ENCODE measurements at places on chromosomes 1 and 21.

DNA sequence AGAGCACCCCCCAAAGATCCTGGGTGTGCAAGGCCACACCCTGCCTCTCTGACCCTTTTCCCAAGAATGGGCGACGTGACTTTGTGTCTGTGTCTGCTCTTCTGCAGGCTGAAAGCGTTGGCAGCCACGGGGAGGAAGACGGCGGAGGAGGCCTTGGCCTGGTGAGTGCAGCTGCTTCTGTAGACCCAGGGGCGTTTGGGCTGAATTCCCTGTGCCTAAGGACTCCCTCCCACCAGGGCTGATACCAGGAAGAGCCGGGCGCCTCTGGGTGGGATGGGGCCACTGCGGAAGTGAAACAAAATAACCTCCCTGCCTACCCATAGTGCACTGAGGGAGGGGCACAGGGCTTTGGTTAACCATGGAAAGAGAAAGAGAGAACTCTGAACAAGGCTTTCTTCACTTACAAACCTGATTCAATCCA is 2.5 kb downstream of the UBASH3A start:
- DNase-seq: no peak

- DNase-seq: no peak
Observed at GRCh38 chr1:100631015-100631551, 88.5 kb upstream of the VCAM1 start.

GRCh38 chr1:201426479-201427310 is 5.2 kb upstream of the TNNI1 start:
- DNase-seq: no peak

DNA sequence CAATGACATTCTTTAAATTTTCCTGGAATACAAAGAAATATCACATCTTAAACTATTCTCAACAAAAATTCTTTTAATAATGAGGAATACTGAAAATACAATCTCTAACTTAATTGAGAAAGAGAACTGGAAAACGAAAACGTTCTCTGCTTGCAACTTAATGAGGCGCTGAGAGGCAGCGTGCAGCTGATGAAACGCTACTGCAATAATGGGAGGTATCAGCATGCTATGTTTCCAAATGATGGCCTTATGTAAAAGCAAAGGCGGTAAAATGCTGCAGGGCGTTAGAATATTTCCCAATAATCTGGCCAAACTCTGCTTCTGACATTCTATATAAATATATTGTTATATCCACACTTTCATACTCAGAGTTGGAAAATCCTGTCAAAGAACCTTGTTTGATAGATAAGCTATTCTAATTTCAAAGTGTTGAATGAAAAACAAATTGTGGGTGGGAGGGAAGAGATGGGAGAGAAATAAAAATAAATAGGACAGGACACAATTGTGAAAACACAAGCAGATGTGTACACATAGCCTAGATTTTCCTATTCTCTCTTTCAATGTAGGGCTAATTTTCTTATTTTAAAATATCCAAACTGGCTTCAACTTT is 70.9 kb downstream of the APP start:
- DNase-seq: no peak

- DNase-seq: no peak
Observed at GRCh38 chr1:229863651-229864545, 203.1 kb upstream of the GALNT2 start.

GRCh38 chr21:44889625-44890337 is 16.3 kb upstream of the PTTG1IP start:
- no peak for DNase-seq

- no peak for DNase-seq
Observed at GRCh38 chr1:16012590-16013219, 5.1 kb downstream of the HSPB7 start.

DNA sequence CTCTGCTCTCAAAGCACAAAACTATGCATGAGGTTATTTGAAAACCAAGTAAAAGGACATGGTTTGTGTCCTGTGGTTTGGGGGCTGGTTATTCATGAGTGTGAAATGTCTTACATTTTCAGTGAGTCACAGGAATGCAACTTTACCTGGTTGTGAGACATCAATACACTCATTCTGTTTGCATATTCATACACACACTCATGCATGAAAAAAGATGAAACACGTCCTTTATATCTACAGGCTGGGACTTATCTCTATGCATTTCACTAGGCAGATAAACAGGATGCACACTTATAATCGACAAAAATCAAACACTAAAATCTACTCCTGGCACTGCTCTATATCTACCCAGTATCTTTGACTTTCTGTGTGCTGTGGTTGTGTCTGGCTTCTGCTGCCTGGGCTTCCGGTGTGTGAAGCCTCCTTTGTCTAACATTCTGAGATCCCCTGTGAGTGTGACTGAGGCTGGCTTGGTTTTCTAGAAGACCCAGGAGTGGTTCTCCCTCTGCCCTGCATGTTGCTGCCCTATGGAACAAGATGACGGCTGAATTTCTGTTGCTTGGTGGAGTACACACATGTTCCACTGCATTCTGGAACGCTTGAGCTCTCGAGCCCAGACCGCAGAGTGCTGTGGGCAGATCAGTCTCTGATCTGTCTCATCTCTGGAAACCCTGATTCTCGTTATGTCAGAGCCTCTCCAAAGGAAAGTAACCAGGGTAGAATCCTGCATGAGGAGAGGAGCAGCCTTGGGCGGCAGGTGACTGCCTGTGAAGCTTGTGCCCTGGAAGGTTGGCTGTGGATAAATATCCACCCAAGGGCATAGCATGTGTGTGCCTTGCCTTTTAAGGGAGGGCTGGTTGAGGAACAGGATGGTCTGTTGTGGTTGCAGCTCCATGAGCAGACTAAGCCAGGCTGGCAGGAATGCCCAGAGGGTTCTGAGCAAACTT is 19.7 kb upstream of the FASLG start:
- peak; percentile 58 for DNase-seq

- no peak for DNase-seq
Observed at GRCh38 chr1:181133441-181133951, 45.0 kb downstream of the IER5 start.

DNA sequence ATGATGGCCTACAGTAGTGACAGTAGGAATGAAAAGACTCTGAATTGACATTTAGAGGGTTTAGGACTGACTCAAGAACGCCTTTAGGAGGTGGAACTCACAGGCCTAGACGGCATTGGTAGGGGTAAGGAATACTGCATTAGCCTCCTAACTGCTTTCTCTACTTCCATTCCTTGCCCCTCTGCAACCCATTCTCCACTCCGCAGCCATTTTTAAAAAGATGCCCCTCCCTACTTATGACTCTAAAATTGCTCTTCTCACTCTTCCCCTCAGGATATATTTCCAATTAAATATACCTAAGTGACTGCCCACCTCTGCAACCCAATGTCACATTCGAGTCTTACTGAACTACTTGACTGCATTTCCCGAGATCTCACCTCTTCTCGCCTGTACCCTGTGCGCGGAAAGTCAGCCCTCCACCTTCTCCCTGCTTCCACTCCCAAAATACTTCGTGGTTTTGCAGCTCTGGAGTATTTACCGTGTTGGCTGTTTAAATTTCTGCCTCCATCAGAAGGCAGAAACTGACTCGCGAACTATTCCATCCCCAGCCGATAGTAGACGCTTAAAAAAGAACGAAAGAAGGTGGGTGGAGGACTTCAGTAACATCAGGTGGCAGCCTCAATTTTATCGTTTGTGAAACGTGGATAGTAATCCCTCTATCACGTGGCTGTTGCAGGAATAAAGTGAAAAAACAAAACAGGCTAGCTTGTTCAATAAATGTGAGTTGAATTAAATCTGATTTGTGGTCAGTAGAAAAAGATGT is 1.1 kb upstream of the YBX1 start:
- DNase-seq: no peak

DNA sequence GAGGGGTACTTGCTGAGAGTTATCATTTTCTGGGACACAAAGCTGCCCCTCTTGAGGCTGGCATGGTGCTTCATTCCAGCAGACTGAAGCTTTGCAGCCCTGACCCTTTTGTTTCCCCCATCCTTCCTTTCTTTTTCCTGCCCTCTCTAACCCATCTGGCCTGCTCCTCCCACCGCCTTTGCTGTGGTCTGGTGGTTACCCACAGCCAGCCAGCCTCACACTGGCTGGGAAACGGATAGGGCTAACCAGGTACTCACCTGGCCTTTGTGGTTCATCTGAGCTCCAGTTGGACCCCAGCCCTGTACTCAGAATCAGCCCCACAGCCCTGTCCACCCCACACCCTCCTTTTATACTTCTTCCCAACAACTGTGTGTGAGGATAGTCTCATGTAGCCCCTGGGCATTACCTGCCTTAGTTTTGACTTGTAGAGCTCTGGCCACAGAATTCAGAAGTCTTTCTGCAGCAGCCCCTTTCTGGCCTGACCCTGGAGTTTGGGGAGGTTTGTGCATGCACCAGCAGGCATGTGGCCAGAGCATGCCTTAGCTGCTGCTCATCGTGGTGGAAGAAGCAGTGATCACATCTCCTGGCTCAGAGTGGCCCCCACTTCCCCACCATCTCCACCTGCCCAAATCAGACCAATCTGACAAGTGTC is 138.0 kb downstream of the TRABD2B start:
- no peak for DNase-seq

GRCh38 chr1:248817065-248817464 is 8.7 kb downstream of the SH3BP5L start:
- DNase-seq: no peak
